ENCODE measurements at places on chromosomes 2 and 18. TPM values are rescaled to one million over a fixed set of nuclear protein-coding genes. Genes with fewer than 3 reads are reported as not detected.

IL1RN gene
- 871 TPM for total RNA-seq

ACMSD gene
- not detected for total RNA-seq

SALL3 gene
- not detected for total RNA-seq

KATNAL2 gene
- total RNA-seq: 1.1 TPM

STAMBP gene
- total RNA-seq: 33.5 TPM

AFF3 gene
- 0.96 TPM for total RNA-seq

REG3G gene
- total RNA-seq: not detected

COL4A4 gene
- total RNA-seq: 0.24 TPM

AFG3L2 gene
- 43.1 TPM for total RNA-seq
